ENCODE measurements at places on chromosomes 13 and 19.

DNA sequence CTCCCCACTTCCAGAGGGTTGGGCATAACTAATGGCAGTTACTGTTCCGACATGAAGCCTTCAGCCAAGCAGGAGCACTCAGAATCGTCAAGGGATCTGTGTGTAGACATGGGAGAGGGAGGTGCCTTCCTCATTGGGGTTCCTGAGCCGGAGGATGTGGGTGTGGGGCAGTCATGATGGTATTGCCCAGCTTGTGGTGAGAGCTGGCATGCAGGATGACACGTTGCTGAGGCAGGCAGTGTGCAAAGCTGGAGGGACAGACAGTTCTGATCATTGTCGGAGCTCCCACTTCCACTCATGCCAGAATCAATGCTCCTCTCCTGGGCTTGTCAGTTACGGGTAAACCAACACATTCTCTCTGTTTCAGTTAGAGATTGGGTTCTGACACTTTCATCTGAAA lies 83.9 kb upstream of the TSC22D1 start:
- no peak for DNase-seq

- DNase-seq = peak; percentile 80
These were observed 692 bp upstream of the ZNF580 start for GRCh38 chr19:55640043-55640576.

GRCh38 chr13:24670961-24671381 lies 9.2 kb upstream of the ATP12A start:
- DNase-seq = peak; percentile 23

DNA sequence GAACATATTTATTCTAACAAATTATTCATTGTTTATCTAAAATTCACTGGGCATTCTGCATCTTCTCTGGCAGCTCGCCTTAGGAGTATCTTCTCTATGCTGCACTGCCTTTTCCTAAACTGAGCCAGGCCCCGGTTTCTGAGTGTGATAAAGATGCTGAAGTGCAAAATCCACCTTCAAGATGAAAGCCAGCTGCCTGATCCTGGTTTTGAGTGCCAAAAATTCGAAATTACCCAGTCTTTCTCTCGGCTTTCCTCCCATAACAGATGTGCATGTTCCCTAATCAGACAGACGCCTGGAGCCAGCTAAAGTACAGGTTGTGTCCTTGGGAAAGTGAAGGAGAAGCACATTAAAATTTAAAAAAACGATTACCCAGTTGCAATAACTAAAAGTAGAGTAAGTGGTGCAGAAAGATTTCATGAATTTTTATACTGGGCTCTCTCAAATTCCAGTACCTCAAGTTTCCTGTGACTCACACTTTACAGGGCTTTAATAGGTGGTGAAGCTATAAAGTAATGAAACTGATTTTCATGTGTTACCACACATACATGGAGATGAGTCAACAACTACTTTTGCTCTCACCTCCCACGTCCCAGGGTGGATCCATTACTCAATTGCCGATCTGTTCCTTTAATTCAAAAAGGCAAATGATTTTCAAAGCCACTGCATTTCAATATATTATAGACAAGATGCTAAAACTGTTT lies 65.0 kb upstream of the GTF2F2 start:
- DNase-seq = peak; percentile 67

- DNase-seq = no peak
These were observed 482.3 kb upstream of the SGCG start for GRCh38 chr13:22698467-22698866.

DNA sequence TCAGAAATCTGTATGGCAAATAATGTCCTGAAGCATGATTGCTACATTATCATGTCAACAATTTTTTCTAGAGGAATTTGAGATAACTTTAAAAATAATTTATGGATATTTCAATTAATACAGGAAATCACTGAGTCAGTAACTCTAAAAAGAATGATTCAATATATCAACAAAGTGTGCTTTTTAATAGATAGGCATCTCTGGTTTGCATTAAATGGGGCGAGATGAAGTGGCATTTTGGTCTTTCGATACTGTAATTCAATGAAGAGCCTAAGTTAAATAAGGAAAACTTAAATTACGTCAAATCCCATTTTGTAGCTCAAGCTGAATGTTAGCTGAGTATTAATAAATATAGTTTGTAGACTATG lies 342.8 kb downstream of the DACH1 start:
- DNase-seq = no peak

DNA sequence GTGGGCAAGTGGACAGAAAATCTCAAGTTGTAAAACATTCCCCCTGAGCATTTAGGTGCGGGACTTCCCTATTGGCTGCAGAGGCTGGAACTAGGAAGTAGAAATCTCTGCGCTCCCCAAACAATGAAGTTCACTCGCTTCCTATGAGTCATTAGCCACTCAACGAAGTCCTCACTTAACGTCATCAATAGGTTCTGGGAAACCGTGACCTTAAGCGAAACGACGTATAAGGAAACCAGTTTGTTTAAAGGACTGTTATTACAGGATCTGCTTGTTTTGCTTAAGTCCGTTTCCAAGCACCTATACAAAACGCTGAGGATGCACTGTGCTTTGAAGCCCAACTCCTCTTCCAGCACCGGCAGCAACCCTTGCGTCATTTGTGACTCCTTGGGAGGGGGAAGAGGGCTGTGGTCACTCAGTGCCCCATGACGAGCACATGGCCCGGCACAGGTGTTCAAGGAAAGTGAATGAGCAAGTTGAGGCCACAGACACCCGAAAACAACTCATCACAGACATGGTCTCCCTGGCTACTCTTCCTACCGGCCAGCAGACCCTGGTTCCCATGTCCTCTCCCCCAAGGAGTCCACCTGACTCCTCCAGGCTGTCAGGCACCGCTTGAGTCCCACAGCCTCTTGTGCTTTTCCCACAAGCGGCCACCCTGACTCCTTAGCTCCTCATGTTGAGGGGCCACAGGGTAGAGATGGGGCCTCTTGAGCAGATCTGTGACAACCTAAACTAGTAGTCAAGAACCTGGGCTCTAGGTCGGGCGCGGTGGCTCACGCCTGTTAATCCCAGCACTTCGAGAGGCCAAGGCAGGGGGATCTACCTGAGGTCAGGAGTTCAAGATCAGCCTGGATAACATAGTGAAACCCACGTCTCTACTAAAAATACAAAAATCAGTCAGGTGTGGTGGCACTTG lies 4.8 kb downstream of the RPS16 start:
- peak; percentile 78 for DNase-seq

- DNase-seq = no peak
These were observed 3.1 kb upstream of the LYPD3 start for GRCh38 chr19:43468354-43469159.

DNA sequence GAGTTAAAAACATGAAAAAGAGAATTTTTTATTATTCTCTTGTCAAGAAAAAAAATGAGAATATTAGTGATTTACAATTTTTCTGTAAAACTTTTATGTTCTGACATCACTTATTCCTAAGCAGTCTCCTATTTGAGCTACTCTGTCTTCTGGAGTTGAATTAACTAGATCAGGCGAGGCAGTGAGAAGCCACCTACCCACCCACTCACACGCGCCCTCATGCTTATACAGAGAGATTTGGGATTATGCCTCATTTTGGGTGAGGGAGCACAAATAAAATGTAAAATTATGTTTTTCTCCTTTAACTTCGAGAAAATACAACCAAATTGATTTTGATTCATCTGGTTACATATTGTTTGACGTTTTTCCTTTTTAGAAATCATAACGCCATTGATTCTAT lies 424.5 kb downstream of the ITGBL1 start:
- no peak for DNase-seq

- DNase-seq = no peak
These were observed 42.9 kb upstream of the URAD start for GRCh38 chr13:28031220-28031895.

GRCh38 chr19:54889566-54889965 lies 15.5 kb downstream of the FCAR start:
- DNase-seq = no peak

DNA sequence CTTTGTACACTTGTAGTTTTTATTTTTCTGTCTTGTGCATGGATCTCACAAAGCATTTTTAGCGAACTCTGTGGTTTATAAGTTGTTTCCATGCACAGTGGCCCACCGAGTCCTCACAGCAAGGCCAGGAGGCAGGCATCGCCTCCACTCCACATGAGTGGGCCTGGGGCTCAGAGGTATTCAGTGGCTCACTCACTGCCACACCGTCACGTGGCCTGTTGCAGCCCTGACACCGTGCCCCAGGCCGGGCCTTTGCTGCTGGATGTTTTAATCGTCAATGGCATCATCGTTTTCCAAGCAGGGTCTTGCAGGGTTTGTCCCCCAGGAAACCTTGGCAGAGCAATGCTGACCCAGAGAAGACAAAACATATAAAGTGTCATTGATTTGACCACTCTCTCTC lies 59.8 kb downstream of the SPACA7 start:
- no peak for DNase-seq

DNA sequence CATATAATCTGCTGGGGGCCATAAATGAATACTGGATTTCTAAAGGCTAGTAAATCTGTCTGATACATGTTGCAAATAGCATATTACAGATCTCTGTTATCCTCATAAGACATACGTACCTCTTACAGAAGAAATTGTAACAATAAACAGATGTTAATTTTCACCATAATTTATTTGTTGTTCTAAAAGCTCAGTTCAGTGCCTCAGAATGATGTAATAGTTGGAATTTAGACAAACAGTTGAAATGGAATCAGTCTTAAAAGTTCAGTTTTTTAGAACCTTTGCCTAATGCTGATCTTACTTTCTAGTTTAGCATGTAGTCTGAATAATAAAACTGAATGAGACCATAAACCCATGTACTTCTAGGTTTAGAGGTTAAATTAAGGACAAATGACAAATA lies 43.1 kb downstream of the B3GLCT start:
- DNase-seq = no peak

GRCh38 chr19:17957885-17958284 lies 9.0 kb upstream of the KCNN1 start:
- DNase-seq = no peak

DNA sequence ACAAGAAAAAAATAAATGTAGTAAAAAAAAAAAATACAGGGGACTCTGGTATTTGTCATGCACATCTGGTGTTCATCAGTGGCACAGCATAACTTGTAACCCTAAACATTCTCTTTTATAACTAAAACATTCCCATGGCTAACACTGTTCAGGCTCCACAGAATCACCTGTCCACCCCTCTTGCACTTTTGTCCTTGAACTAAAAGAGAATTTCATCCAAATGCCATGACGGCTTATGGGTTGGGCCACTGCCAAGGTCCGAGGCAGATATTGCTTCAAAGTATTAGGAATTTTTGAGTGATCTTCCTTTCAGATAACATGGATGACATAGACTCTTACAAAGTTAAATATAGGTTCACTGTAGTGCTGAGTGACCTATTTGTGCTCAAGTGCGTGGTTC lies 25.7 kb upstream of the SERP2 start:
- DNase-seq = no peak
